ENCODE measurements at places on chromosomes 11 and 22.
A peak's percentile ranks its signal among the peaks of the same experiment; 100 is the strongest.

DNA sequence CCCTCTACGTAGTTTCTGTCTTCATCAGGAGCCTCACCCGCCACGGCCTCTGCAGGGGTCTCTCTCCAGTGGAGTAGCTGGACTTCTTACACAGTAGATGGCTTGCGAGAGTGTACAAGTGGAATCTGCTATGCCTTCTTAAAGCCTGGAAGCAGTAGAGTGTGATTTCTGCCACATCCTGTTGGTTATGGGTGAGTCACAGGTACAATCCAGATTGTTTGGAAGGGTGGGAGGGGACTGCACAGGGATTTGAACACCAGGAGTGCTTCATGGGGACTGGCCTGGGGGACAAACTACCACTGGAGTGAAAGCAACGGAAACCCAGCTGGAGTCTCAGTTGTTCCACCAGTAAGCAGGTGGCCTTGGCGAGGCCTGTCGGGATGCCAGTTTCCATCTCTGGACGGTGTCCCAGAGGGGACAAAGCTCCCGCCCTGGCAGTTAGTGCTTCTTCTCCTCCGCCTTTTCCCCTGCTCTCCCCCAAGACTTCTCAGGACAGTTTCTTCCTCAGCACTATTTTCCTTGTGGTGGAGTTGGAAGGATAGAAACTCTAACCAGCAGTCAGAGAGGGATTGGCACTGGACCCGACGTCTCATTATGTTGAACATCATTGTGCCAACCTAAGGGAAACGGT is 85.0 kb upstream of the RCN1 start:
- no peak for DNase-seq

GRCh38 chr11:131470216-131470925 is 100.0 kb downstream of the NTM start:
- no peak for DNase-seq

DNA sequence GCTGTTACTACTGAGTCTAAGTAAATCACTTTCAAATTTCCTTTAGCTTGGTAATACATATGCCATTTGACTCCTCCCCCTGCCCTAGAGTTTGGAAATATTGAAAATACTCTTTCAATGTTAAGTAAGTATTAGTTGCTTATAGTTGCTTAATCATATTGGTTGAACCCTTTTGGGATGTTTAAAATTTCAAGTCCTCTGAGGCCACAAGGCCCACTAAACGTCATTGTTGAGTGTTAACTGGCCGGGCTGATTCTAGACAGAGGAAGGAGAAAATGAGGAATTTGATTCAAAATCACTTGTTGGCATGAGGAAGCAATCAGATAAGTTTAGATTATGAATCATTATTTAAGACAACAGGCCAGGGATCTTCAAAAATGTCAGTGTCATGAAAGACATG is 8.5 kb downstream of the NAV2 start:
- DNase-seq, result no peak

- DNase-seq, result no peak
Measured at GRCh38 chr11:79390923-79391322, 49.9 kb downstream of the TENM4 start.

DNA sequence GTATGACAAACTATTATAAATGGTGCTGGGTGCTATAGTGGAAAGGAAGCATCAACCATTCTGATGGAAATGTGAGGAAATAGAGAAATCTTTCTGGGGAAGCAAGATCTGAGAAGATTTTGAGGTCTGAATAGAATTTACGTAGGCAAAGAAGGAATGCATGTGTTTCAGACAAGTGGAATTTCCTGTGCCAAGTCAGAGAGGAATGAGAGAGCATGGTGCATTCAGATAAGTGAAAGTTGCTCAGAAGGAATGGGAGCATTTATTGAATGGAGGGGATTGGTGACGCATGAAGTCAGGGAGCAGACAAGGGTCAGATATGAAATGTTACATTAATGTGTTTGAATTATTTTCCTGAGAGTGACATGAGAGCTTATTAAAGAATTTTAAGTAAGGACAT is 725.5 kb downstream of the METTL15 start:
- DNase-seq, result no peak

- DNase-seq, result no peak
Measured at GRCh38 chr11:71222318-71223080, 29.9 kb downstream of the SHANK2 start.

- DNase-seq, result peak; percentile 33
Measured at GRCh38 chr11:47766509-47767227, 473 bp downstream of the FNBP4 start.

DNA sequence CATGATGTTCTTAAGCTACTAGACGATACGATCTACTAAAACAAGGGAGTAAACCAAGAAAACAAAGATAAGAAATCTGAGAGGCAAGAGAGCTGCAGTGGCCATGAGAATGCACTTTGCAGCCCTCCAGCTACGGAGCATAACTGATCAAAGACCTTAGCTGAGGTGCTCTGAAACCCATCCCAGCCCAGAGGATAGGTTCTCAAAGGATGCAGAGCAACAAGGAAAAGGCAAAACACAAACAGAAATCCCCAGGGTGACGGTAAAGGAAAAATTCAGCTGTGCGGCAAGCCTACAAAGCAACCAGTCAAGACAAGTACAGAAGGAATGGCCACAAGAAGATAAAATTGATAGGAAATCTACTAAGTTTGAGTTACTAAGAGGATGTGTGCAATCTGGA is 32.5 kb upstream of the CFAP300 start:
- no peak for DNase-seq

DNA sequence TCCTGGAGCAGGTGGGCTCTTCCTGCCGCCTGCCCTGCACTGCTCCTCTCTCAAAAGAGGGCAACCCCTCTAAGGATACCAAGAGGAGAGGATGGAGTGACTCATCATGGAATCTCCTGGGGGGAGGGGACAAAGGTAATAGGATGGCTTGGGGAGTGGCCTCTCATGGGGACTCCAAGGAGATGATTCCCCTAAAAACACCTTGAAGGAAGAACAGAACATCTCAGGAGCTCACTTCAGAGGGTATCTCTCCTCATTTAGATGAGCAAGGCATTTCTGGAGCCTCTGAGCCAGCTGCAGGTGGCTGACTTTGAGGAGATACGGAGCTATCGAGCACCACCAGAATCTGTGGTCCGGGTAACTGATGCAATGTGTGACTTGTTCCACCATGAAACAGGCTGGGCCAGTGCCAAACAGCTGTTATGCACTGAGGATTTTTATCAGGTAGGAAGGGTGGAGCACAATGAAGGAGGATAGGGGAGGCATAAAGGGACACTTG is 40.2 kb downstream of the RRP8 start:
- DNase-seq, result no peak

DNA sequence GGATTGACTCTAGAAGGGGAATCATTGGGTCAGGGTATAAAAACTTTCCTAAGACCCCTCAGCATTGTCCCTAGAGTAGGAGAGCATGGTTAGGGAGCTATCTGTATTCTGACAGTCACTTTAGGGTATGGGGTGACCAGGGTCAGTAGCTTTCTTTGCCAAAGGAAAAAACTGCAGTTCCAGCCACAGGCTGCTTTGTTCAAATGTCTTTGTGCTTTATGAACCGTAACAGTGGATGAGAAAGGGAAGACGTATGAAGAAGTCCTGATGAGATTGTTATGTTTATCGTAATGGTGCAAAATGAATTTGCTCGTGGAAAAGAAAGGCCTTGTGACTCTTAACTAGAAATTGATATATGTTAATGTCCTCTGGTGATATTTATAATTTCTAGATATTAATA is 30.0 kb downstream of the CYB5R2 start:
- no peak for DNase-seq

- no peak for DNase-seq
Measured at GRCh38 chr11:38990139-38990538, 2392.1 kb upstream of the RAG2 start.

GRCh38 chr11:85027346-85027745 is 599.8 kb downstream of the DLG2 start:
- no peak for DNase-seq

DNA sequence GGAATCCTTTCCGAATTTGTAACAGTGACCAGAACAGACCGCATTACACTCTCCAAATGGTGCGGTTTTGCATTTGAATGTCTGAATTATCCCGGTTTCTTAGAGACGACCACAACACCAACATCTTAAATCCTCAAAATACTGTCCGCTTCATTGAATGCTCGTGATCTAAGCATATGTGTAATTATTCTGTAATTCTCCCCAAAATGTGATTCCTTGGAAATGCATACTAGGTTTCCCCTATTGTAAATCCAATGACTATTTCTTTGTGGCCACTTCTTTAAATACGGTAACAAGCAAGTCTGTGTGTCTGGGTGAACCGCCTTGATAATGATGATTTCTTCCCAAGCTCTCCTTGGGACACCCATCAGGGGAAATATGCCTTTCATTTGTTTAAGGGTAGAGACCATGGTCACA is 87.3 kb upstream of the DBX1 start:
- DNase-seq, result no peak

DNA sequence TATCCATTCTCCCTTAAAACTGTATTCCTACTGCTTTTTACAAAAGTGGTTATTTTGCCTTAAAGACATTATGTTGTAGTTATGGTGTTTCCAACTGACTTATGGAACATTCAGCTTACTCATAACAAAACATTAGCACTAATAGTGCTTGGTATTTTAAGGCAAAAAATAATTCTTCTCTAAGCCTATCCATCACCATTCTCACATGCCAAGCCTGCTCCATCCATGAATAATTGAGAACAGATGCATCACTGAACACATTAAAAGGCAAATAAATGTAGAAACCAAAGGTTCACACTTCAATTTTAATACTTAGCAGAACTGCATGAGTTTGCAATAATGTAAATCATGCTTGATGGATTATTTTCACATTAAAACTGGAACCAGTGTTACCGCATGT is 42.3 kb upstream of the DDI1 start:
- no peak for DNase-seq
